Ascending aorta (tissue), 2 donors: ENCODE measurements at places on chromosomes 11 and 22. TPM values are rescaled to one million over a fixed set of nuclear protein-coding genes. Genes with fewer than 3 reads are reported as not detected.

PARVG gene
- total RNA-seq: 19.9 TPM

SLC37A2 gene
- total RNA-seq: 1.5 TPM

CASP5 gene
- not detected for total RNA-seq

CLMP gene
- 70.6 TPM for total RNA-seq

OR51B2 gene
- total RNA-seq: not detected

FAT3 gene
- total RNA-seq: 2.8 TPM

WNT11 gene
- 11.7 TPM for total RNA-seq

OR8G5 gene
- total RNA-seq: not detected

DNA sequence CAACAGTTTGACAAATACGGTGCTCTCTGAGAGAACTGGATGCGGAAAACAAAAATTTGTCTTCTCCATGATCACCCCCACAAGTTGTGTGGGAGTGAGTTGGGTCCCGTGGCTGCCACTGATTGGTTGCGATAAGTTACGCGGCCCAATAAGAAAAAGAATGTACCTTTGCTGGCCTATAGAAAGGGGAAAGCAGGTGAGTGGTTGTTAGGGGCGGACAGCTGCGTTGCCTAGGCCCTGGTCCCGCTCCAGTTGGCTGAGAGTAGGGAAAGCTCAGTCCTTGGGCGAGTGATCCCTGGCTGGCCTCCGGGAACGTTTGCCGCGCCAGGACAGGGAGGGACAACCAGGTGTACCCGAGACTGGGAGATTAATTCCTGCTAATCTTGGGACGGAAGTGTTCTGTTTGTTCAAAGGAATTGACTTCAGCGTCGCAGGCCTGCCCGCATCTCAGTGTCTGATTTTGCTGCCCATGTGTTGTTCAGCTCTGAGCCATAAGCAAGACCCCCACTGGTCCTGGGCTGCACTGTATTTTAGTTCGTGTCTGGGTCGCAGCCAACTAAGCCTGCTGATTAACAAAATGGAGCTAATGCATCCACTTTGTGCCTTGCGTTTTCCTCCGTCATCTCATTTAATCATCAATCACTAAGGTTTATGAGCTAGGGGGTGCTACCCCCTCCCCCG is 773 bp upstream of the SYVN1 start:
- DNase-seq: peak; percentile 91

DNA sequence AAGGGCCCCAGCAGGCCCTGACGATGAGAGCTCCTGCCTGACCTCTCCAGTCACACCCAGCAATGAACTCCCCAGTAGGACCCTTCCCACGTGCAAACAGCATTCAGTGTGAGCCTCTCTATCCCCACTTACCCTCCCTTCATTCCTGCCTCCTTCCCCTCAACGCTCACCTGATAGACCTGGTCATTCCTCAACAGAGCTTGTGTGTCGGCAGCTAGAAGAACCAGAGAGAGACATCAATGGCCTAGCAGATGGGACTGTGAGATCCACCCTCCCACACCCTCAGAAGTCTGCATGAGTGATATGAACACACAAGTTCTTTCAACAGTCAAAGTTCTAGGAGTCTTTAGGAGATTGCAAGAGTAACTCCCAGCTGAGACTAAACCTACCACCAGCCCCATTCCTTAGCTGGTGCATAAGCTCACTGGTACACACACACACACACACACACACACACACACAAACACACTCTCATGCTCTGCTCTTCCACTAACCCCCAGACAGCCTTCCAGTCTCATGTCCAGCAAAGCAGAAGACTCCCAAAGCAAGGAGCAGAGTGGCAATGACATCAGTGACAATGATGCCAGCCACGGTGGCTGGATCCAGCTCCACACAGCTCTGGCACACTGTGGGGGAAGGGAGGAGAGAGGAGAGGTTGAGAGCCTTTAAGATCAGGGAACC is 3.1 kb downstream of the CD3D start:
- no peak for DNase-seq

DNA sequence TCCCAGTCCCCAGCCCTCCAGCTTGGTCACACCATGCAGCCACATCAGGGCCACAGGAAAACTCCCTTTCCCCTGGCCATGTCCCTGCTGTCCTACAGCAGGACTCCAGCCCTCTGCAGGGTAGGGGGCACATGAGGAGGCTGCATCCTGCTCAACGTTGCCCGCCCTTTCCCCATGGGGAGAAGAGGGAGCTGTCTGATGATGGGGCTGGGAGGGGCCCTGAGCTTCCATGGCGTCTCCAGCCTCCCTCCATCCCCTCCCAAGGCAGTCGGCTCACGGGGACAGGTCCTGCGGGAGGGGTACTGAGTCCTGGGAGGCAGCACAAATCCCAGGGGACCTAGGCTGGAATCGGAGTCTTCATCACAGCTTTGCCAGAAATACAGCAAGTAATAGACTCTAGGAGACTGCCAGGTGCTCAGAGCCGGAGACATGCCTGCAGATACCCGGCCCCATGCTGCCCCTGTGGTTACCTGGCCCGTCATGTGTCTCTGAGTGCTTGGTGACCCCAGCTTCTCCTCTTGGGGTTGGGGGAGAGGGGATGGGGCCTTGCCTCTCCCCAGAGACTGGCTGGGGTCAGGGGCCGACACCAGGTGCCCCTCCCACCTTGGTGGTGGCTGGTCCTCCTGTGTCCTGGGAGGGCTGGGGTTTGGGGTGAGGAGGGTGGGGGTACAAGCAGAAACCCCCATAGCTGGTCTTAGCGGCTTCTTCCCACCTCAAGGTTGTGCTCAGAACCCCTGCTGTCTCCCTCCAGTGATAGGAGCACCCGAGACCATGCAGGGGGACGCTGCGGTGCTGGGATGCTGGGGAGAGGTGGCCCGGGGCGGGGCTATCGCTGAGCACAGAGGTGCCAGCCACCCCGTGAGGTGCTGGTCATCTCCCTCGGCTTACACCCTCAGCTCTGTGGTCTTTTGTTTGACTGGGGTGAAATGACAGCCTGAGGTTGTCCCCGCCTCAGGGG is 2.3 kb downstream of the MRGPRE start:
- no peak for DNase-seq

DNA sequence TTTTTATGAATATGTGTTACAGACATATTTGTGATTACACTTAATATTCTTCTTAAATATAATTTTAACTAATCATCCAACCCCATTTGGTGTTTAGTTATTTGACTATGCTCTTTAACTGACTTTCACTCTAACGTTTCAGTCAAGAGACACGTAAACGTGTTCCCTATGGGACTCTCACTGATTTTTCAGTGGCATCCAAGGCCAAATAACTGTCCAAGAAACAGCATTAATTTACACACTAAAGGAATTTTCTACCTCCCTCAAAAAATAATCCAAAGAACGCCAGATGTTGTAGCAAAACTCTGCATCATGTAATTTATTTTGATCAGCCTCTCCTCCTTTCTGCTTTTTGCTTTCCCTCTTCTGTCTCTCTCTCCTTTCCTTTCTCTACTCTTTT is 44.0 kb upstream of the NOX4 start:
- DNase-seq: no peak

GRCh38 chr11:110182886-110183285 is 89.7 kb downstream of the ZC3H12C start:
- no peak for DNase-seq

DNA sequence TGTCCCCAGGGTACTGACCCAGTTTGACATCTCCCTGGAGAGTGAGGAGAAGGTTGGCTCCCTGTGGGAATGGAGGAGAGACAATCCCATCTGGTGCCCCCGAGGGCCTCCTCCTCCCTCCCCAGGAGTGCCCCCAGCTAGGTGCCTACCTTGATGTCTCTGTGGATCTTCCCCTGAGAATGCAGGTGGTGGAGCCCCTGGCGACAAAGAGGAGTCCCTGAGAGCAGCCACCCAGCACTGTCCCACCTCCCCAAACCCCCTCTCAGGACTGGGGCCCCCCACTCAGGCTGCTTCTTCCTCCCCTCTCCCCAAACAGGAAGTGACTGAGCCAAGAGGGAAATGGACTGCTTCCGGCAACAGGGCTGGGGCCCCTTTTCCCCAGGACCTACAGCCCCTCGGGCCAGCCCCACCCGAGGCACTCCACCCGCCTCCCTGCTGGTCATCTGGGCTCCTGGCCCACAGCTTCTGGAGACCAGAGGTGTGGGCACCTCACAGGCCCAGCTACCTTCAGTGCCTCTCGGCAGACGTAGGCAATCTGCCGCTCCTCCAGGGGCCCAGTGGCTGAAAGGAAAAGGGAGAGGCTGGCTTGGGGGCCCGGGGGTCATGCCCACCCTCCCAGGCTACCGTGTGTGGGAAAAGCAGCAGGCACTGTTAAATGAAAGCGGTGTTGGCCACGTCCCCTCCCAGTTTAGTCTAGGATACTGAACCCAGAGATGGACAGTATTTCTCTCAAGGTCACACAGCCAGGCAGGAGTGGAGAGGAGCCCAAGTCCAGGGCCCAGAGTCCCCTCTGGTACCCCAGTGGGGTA is 1.2 kb downstream of the MAP4K2 start:
- no peak for DNase-seq

- DNase-seq: no peak
Measured at GRCh38 chr11:1864831-1865665, 12.2 kb downstream of the LSP1 start.

DNA sequence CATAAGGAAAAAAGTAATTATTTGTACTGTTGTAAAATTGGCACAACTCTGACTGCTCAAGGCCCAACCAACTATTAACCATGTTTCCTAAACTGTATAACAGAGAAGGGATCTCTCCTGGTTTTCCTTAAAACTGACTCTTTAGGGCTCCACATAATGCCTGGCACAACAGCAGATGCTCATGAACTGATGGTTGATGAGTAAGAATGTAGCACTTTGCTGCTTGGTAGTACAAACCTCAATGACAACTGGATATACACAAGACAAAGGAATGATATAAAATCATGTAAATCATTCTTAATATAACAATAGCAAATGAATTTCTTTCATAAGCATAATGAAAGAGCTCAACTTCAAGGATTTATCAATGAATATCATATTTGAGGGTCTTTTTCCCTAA is 11.7 kb downstream of the MSANTD2 start:
- DNase-seq: no peak

GRCh38 chr11:122782222-122782621 is 56.1 kb upstream of the CRTAM start:
- DNase-seq: no peak

DNA sequence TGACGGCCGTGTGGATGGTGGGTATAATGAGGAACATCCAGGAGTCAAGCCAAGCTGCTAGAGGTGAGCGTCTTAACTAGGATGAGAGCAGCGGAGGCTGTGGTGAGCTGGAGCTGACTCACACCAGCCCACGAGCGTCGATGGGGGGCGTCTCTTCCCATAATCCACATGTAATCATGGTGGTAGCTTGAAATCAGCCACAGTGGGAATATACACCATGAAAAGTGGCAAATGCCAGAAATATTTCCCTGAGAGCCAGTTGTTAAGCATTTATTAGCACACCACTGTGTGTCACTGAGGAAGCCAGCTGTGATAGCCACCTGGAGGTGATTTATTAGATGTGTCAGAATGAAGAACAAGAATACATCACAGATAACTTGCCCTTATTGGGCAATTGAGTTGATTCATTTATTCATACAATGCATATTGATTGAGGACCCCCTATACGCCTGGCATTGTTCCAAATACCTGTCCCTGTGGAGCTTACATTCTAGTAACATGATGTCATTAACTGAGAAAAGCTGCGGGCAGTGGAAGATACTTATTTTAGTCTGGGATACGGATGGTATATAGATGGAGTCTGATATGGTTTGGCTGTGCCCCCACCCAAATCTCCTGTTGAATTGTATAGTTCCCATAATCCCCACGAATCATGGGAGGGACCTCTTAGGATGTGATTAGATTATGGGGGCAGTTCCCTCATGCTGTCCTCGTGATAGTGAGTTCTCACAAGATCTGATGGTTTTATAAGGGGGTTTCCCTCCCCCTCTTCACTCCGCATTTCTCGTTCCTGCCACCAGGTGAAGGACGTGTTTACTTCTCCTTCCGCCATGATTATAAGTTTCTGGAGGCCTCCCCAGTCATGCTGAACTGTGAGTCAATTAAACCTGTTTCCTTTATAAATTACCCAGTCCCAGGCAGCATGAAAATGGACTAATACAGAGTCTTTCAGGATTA is 473.4 kb downstream of the METTL15 start:
- DNase-seq: no peak

DNA sequence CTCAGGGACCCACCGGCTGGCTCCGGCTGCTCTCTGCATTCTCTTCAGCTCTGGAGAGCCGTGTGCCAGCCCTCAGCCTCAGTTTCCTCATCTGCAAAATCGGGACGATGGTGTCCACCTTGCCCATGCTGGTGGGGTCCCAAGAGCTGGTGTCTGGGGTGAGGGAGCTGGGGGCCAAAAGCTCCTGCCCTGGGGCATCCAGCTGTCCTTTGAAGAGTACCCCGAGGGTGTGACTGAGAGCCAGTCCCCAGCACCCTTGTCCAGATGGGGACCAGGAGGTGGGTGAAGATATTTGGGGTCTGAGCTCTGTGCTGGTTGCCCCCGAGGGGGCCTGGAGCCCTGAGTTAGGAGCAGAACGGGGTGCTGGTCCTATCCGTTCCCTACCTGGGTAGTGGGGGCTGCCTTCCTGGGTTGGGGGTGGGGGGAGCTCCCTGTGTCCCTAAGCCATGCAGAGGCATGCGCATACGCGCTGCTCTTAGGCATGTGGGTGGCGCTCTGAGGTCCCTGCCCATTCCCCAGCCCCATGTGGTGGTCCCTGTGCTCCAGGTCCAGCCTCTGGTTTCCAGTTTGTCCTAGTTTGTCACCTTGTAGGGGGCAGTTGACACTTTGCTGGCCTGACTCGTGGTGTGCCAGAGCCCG is 4.9 kb downstream of the LRP5 start:
- DNase-seq: no peak

GRCh38 chr11:86547727-86548126 is 124.7 kb downstream of the ME3 start:
- DNase-seq: no peak

DNA sequence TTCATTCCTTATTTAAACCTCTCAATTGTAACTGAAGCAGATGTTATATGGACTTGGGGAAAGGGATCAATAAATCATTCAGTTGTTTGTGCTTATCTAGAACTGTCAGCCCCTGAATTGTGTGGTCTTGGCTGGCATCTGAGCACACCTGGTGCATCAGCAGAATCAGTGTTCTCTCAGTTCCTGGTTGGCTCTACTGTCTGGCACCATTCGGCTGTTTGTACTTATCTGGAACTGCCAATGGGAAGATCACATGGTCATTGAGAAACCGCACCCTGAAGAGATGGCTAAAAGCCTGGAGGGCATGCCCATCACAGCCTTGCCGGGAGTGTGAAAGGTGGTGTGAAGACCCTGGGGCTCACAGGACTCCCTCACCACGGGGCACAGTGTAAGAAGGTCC is 37.1 kb upstream of the EHF start:
- no peak for DNase-seq

- DNase-seq: no peak
Measured at GRCh38 chr11:134745456-134745855, 333.4 kb upstream of the B3GAT1 start.

DNA sequence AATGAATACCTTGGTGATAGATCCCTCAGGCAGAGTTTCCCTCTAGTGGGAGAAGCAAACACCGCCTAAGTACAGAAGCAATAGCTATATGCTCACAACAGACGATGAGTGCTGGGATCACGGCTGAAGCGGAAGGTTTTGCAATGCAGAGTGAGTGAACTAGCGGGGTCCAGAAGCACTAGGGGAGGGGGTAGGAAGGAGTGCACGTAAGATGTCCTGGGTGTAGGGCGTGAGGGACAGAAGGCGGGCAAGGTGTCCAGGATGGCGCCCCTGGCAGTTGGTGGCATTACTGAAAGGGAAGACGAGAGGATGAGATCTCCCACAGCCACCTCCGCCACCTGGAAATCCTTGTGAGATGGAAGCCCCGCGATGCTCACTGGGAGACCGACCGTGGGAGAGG is 81.0 kb downstream of the ETS1 start:
- DNase-seq: no peak

- DNase-seq: no peak
Measured at GRCh38 chr11:19632499-19632834, 80.2 kb upstream of the NAV2 start.
